ENCODE measurements at places on chromosomes 3 and 15.
A peak's percentile ranks its signal among the peaks of the same experiment; 100 is the strongest.

DNA sequence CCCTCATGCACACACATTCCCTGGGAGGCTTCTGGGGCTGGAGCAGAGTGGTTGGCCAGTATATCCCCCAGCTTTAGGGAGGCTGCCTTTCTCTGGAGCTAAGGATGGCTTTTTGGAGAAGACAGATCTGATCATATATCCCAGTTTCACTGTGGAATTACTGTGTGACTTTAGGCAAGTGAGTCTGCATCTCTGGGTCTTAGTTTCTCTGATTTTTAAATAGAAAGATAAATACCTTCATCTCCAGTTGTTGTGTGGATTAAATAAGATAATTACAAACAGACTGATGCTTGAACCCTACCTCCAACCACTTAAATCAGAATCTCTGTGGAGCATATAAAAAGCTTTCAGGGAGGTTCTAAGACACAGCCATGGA lies 11.1 kb upstream of the WNT7A start:
- DNase-seq: no peak

GRCh38 chr3:139677388-139678155 lies at the start of gene NMNAT3:
NMNAT3 (minus strand) TSS chr3:139677972; CDS start chr3:139627724, 50,248 bp downstream.
- DNase-seq: peak; percentile 91

DNA sequence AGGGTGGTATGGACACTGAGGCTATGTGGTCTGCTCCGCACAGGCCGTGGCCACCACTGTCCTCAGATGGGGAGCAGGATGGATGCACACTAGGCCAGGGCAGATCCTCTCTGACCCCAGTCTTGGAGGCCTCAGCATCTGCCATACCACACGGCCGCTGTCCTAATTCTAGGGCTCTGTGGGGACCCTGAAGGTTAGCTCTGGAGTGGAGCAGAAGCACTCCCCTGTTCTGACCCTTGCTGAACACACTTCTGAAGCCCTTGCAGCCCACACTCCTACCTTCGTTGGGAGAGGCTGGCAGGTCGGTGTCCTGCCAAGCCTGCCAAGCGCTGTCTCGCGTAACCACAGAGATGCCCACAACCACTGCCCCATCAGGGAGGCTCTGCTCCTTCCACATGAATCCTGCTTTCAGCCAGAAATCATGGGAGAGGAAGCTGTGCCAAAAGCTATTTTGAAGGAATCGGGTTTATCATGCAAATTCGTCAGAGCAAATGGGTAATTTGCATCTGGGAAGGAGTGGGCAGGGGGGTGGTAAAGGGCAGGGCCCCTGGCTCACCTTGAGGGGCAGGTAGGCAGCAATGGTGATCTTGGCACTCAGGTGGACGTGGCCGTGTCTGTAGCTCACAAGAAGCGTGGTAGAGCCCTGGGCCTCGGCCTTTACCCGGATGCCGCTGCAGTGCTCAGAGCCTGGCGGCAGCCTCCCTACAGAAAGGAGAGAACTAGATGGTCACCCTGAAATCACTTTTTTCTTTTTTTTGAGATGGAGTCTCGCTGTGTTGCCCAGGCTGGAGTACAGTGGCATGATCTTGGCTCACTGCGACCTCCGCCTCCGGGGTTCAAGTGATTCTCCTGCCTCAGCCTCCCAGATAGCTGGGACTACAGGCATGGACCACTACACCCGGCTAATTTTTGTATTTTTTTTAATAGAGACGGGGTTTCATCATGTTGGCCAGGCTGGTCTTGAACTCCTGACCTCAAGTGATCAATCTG lies 54.4 kb downstream of the NUP210 start:
- DNase-seq: no peak

DNA sequence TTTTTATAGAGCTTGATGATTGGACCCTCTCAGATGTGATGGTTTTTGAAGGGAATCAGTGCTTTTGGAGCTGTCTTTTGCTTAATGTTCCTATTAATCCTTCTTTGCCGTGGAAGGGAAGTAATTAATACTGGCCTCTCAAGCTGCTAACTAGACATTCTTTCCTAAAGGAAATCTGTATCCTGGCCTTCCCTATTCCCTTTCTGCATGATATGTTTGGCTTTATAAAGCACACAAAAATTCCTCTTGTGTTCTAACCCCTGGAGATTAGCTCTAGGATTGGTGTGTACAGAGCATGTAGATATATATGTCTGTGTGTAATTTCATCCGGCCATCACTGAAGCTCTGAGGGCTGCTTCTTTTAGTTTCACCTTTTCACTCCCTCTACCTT lies 6.9 kb downstream of the ATXN7 start:
- DNase-seq: no peak

DNA sequence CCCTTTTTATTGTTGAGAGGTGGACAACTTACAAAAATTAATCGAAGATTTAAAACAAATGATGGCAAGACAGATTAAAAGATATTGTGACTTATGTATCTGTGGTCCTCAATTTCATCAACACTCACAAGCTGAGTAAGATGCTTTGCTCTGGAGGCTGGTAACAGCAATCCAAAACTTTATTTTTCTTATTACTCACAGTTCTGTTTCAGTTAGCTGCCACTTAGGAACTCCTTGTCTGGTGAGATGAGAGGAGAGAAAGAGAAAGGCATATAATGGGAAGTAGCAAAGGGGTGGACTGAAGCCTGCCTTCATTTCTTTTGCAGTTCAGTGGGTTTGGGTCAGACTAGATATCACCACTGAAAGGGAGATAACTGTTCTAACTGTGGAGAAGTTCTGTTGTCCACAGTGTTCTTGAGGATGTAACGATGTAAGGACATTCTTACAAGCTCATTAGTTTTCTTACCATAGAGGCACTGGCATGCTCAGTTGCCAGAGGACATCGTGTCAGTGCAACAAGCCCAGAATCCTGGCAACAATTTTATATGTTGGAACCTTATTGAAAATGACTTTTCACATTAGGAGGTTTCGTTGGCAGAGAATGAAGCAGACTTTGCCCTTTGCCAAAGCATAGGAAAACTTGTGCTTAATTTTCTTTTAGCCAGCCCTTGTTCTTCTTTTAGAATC lies 93.6 kb downstream of the PLCL2 start:
- no peak for DNase-seq

DNA sequence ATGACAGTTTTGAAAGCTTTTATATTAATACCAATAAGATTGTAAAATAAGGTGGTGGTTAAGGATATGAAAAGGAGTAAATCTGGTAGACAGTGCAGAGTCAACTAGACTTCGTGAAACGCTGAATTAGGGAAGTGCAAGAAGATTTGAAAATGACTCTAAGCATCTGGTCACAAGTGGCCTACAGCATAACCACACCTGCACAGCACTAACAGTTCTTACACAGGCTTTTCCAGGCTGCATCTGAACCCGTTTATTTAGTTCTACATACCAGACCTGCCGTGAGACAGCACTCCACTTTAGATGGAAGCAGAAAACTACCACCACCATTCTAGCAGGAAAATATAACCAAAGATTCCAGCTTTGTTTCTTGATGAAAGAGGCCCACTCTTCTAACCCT lies 1.9 kb downstream of the DMXL2 start:
- no peak for DNase-seq

- no peak for DNase-seq
These were observed 47.6 kb downstream of the TRIM71 start for GRCh38 chr3:32865383-32865782.

Measured in nephron progenitor cell (in vitro differentiated cells).